ENCODE measurements at places on chromosomes 11 and 22.

- DNase-seq = no peak
These were observed 15.9 kb downstream of the MACROD1 start for GRCh38 chr11:64150051-64150450.

- DNase-seq = peak; percentile 61
These were observed 36.9 kb upstream of the CLPB start for GRCh38 chr11:72471005-72471898.

GRCh38 chr11:35082321-35083180 lies 56.4 kb upstream of the CD44 start:
- peak; percentile 92 for DNase-seq

DNA sequence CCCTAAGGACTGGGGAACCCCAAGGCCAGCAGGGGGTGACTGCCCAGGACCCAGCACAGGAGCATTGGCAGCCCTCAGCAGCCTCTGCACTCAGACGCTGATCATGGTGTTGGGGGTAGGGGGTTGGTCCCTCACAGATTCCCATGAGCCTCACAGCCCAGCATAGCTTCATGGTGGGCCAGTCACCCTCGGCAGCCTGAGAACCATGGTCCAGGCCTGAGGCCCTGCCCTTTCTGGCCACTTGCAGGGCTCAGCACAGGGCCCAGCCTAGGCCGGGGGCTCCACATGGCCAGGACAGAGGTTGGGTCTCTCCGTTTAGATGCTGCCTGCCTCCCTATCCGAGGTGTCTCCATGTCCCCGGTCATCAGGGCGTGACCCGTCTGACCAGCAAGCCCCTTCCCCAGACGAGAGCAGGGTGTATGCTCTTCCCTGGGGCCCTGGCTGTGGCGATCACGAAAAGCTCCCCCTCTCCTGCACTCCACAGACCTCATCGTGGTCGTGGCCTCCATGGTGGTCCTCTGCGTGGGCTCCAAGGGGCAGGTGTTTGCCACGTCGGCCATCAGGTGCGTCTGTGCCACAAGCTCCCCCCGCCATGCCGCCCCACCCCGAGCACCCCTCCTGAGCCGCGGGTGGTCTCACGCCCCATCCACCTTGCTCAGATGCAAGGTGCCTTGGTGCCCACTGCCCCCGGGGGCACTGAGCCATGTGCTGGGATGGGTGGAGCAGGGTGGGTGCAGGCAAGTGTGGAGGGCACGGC lies 126.2 kb downstream of the KCNQ1 start:
- no peak for DNase-seq

- peak; percentile 58 for DNase-seq
These were observed 5.7 kb downstream of the TMEM184B start for GRCh38 chr22:38267086-38267485.

- DNase-seq = peak; percentile 79
These were observed 3.0 kb upstream of the GTSE1 start for GRCh38 chr22:46293577-46294260.

DNA sequence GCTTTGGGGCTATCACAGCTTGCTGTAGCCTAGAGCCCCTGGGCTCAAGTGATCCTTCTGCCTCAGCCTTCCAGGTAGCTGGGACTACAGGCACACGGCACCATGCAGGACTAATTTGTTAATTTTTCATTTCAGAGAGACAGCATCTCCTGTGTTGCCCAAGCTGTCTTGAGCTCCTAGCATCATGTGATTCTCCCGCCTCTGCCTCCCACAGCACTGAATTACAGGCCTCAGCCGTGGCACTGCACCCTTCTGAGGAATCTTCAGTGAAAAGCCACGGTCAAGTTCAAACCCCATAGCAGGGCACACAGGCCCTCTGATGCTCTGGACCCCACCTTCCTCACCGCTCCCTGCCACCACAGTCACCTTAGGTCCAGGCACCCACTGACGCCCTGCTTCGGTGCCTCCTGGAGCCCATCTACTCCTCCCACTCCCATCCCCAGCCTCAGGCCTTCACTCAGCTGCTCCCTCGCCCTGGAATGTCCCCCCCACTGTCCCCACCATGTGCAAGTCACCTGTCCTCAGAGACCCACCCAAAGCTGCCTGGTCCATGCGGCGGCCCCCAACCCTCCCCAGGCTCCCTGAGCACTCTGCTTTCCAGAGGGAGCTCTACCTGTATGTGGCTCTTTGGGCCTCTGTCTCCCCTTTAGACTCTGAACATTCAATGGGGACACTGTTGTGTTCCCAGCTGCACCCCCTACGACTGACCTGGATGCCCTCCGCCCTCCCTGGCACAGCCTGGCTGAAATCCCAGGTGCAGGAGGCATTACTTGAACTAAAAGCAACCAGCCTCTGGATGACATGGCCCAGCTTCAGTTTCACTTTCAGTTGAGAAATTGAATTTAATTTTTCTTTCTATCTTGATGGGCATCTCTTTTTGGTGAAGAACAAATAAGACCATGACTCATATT lies 1.6 kb downstream of the APOL2 start:
- DNase-seq = no peak

- DNase-seq = no peak
These were observed 71.2 kb downstream of the ADM start for GRCh38 chr11:10376061-10376460.

DNA sequence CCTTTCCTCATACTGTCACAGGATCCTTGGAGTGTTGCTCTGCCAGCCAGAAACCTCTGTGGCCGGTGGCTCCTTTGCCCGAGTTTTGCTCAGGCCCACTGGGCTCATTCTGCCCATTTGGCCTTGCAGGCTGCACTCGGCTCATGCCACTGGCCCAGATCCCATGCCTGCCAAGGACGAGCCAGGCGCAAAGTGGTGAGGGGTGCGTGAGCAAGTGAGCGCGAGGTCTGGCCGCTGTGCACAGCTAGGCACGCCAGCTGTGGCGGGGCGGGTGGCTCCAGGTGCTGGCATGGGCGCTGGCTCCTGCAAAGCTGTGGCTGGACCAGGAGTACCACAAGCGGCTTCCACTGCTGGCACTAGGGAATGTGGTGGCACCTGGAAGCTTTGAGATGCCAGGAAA lies 2.8 kb upstream of the RNF141 start:
- no peak for DNase-seq

DNA sequence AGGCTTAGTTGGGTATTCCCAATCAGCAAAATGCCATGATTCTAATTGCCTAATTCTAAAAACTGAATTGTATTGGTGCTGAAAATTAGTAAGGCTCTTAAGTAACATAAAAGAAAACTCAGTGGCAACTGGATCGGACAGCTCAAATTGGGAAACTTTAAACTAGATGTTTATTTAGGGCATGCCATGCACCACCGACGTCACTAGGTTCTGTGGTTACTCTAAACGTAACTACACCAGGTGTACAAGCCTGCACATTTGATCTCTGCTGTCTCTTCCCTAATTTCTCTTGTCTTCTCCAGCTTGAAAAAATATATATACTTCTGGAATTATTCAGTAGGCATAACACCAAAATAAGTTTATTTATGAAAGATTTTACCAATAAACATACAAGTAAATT lies 378.2 kb downstream of the DCDC1 start:
- no peak for DNase-seq

DNA sequence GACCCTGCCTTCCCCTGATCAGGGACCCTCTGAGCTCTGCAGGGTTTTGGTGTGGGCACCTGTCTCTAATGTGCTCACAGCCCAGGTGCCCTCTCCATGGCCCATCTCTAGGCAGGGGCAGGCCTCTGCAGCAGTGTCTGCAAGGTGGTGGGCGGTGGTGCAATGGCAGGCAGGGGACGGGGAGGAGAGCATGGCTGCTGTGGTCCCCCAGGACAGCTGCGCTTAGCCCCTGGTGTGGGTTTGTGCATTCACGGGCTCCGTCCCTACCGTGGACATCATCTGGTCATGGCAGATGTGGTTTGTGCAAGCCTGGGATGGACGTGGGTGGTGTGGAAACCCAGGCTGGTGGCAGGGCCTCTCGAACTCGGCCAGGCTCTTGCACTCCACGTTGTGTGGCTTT lies 443.1 kb downstream of the TBC1D22A start:
- DNase-seq = no peak

DNA sequence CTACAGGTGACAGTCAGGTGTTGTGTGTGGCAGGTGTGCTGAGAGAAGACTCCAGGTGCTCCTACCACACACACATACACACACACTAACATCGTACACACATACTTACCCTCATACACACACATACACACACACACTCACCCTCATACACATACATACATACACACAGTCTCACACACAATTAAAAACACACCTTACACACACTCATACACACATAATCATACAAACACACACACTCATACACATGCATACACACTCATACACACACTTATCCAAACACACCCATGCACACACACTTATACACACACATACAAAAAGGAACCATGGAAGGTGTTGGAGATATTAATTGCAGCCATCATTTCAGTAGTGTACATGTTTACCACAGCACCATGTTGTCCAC lies 4.6 kb downstream of the KRTAP5-3 start:
- no peak for DNase-seq

DNA sequence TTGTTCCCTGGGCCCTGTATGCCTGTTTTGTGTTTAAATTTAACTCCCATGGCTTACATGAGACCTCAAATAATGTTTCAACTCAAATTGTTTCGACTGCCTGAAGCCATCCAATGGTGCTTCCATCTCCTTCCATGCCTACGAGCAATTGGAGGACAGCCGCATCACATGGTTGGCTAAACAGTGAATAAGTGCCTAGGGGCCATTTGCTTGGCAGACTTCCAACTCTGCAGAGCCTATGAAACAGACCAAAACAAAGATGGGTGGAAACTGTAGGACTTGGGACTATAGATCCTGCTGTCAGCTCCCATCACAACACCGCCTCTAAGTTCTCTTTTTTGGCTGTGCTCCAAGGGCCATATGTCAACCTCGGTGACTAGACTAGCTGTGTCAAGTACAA lies 84.1 kb downstream of the PARVA start:
- DNase-seq = peak; percentile 4

GRCh38 chr11:90355200-90355599 lies 132.4 kb upstream of the CHORDC1 start:
- DNase-seq = no peak

DNA sequence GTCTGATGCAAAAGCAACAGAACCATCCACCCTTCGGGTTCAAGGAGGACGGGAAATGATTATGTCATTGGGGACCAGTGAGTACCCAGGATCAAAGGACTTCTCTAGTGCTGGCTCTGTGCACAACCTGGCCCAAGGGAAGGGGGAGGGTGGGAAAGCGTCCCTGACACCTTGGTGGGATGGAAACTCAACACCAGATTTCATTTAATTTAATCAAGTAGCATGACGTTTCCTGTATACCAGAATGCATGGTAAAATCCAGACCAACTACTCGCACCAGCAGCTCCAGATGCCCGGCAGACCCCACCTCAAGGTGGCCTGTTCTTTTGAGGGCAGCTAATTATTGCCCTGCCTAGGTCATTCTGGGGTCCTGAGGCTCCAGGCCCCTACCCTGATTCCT lies 385.1 kb downstream of the CADM1 start:
- DNase-seq = no peak

- DNase-seq = no peak
These were observed 22.5 kb downstream of the PARVB start for GRCh38 chr22:44046485-44047141.

GRCh38 chr11:61293867-61294716 lies 1.0 kb downstream of the VWCE start:
- no peak for DNase-seq

- DNase-seq = peak; percentile 97
These were observed at the start of gene CCDC90B for GRCh38 chr11:83285771-83286528. Gene CCDC90B (minus strand): TSS chr11:83286367. CDS start chr11:83285972, 395 bp downstream.

GRCh38 chr22:26565889-26566288 lies 24.0 kb downstream of the TPST2 start:
- no peak for DNase-seq

- DNase-seq = no peak
These were observed 115.9 kb upstream of the CRYBB3 start for GRCh38 chr22:25083807-25084200.

- no peak for DNase-seq
These were observed 573 bp downstream of the PPFIA1 start for GRCh38 chr11:70270877-70271648.

- DNase-seq = no peak
These were observed 702.4 kb upstream of the LRRC4C start for GRCh38 chr11:42161886-42162285.

- DNase-seq = no peak
These were observed 385.5 kb upstream of the SYN3 start for GRCh38 chr22:33443683-33444082.

DNA sequence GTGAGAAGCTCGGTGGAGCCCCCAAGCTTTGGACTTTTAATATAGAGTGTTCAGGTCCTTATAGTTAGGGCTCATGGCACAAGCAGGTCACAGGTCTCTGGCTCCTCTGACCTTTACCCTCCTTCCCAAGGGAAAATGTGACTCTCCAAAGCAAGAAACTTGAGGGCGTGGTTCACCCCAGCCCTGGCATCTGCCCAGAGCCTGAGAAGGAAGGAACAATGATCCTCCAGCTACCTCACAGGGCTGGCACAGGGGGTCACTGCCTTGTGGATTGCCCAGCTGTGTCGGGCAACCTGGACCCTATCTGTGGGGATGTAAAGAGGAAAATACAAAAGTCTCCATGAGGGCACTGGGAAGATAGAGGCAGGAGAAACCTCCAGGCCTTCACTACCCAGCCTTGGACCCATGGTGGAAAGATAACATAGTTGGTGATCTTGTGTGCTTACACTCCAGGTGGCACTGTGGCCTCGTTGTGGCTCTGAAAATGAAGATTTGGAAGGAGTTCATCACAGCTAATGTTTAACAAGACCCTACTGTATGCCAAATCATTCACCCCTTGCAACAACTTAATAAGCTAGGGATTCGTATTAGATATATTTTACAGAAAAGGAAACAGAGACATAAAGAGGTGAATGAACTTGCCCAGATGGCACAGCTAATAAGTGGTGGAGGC lies 3.8 kb upstream of the ZNF195 start:
- no peak for DNase-seq

DNA sequence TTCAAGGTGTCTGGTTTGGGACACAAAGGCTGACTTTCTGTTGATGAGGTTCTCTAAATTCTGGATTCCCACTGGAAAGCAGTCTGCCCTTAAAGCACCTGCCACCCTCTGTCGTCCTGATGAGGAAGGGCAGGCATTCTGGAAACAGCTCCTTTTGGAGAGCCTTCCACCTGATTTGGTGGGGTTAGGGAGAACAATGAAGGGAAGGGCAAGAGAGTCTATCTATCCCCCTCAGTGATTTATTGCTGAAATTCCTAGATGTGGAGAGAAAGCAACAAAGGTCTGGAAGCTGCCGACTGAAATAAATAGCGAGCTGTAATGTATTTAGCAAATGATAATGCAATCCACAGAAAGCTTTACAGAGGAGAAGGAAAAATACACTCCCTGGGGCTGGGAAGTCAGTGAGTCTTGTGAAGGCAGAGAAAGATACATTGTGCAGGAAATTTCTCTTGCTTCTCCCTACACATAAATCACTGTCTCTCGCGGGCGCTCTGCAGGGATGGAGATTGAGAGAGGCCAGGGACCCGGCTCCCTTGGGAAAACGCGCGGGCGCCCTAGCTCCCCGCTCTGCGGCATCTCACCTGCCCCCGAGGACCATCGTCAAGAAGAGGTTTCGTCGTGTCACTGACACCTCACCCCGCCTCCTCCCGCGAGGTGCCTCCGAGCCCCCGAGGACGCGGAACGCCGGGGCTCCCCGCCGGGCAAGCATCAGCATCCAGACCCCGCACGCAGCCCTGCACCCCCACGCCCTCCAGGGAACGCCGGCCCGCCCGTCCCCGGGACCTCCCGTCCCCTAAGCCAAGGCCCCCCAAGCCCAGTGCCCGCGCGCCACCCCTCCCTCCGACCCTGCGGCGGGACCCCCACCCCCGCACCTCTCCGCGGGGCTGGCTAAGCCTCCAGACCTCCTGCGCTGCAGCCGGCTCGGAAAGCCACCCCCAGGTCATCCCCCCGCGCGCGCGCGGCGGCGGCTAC lies 673 bp downstream of the CDON start:
- DNase-seq = no peak

GRCh38 chr11:44577231-44577830 lies 11.9 kb downstream of the CD82 start:
- DNase-seq = no peak

- DNase-seq = peak; percentile 99
These were observed 43.6 kb downstream of the TEAD1 start for GRCh38 chr11:12717851-12718291.

All from Jurkat, Clone E6-1 (cell line).